ENCODE measurements at places on chromosomes 7 and 10.

DNA sequence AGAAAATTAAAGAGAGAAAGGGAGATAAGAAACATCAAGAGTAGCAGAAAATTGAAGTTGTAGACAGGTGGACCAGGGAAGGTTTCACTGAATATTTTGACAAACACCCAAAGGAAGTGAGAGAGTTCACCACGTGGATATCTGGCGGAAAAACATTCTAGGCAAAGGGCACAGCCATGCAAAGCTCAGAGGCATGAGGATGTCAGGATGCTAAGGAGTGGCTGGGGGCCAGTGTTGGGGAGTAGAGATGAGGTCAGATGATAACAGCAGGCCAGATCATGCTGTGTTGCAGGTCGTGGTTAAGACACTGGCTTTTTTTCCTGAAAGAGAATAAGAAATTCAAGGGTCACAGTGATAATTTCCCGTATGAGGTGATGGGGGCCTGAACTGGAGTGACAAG is 181.9 kb downstream of the DGKI start:
- DNase-seq = no peak

DNA sequence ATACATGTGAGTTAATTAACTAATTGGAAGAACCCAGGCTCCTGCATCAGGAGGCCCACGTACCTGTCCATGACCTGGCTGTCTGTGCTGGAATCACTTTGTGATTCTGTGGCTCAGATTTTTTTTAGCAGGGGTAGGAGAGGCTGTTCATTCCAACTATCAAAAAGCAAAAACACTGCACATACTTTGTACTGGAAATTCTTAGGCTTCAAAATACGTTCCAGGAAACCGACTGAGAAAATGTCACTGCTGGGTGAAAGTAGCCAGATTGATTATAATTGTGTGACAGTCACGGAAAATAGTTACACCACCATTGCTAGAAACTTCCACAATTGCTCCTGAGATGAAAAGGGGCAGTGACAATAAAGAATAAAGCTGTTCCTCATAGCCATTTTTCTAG is 91.0 kb downstream of the SLC16A9 start:
- no peak for DNase-seq

GRCh38 chr10:3897156-3897555 is 112.1 kb upstream of the KLF6 start:
- no peak for DNase-seq

GRCh38 chr7:100604028-100604975 is 2.1 kb downstream of the PCOLCE start:
- peak; percentile 94 for DNase-seq

DNA sequence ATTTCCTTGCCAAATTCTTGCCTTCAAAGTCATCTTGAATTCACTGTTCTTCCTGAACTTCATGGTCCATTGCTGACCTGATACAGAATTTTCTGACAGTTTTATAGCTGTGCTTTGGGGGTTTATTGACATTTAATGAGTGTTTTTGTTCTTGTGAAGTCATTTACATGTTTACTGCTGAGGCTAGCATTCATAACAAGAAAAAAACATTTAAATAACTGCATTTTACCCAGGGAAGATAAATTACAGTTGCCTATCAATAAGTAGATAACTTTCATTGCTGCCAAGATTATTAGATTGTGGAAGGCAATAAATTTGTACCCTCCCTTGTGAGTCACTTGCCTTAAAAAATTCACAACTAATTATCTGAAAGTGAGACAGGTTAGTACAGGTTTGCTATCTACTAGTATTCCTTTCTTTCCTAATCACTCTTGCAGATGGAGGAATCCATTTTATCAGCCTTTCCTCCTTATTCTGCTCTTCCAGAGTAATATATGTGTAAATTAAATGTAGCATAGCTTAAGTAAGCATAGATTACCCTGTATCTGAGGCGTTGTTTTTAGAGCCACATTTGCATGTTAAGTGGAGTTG is 178.4 kb downstream of the EXOC4 start:
- DNase-seq = no peak

DNA sequence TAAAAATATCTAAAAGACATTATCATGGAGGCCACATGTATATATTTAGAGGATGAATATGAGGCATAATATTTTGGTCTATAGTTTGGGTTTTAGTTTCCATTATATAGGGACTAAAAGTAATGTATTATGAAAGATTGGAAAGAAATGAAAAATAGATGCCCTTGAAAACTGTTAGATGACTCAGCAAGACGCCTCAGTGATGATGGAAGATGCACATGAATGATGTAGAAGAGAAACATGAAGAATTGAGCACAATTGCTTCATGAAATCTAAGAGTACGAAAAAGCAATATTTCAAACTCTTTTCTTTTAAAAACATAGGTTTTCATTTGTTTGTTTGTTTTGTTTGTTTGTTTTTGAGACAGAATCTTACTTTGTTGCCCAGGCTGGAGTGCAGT is 89.8 kb downstream of the ARL4A start:
- no peak for DNase-seq

- no peak for DNase-seq
Observed at GRCh38 chr10:78284381-78284780, 250.7 kb downstream of the RPS24 start.

DNA sequence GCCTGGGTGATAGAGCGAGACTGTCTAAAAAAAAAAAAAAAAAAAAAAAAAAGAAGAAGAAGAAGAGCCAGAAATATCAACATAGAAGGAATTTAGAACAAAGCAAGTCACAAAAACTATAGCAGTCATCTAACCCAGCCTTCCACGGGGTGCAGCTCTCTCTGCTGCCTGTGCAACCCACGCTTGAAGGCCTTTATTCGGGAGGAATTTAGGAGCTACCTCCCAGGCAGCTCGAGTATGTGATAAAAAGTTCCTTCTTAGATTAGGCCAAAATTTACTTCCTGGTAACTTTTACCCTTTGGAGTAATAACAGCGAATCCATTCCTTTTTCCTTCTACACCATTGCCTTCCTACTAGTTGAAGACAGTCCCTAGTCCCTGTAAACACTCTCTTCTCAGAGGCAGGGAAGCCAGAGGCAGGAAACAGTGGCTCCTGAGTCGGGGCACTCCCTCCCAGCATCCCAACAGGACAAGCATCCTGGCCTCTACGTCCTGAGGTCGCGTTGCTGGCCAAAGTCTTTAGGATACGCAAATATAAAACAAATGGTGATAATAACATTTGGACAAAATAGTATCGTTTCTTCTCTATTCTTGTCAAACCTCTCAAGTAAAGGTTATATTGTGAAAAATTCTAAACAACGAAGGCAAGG is 109.3 kb upstream of the KMT2C start:
- no peak for DNase-seq

- no peak for DNase-seq
Observed at GRCh38 chr10:71752391-71753090, 20.8 kb downstream of the VSIR start.

- DNase-seq = peak; percentile 73
Observed at GRCh38 chr10:80599424-80599847, 61.7 kb downstream of the SH2D4B start.

- DNase-seq = peak; percentile 68
Observed at GRCh38 chr10:11448545-11449244, 162.8 kb downstream of the USP6NL start.

DNA sequence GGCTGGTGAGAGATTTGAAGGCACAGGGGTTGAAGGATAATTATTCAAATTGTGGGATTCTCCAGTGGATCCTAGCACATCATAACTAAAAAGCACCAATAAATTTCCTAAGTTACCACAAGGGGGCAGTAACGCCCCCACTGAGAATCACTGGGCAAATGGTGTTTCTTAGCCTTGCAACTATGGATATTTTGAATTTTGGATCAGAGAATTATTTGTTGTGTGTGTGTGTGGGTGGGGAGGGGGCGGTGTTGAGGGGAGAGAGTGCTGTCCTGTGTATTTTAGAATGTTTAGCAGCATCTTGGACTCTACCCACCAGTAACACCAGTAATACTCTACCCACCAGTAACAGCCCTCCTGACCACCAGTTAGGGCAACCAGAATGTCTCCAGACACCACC is 63.3 kb upstream of the PRKG1 start:
- peak; percentile 31 for DNase-seq

- no peak for DNase-seq
Observed at GRCh38 chr10:113329121-113329596, 223.7 kb upstream of the HABP2 start.

DNA sequence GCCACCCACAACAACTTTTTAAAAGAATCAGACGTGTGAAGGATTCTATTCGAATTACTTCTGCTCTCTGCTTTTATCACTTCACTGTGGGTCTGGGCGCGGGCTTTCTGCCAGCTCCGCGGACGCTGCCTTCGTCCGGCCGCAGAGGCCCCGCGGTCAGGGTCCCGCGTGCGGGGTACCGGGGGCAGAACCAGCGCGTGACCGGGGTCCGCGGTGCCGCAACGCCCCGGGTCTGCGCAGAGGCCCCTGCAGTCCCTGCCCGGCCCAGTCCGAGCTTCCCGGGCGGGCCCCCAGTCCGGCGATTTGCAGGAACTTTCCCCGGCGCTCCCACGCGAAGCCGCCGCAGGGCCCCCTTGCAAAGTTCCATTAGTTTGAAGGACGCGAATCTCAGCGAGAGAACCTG is 461 bp upstream of the HTRA1 start:
- DNase-seq = no peak

GRCh38 chr10:129755621-129756020 is 208.5 kb downstream of the EBF3 start:
- DNase-seq = no peak

DNA sequence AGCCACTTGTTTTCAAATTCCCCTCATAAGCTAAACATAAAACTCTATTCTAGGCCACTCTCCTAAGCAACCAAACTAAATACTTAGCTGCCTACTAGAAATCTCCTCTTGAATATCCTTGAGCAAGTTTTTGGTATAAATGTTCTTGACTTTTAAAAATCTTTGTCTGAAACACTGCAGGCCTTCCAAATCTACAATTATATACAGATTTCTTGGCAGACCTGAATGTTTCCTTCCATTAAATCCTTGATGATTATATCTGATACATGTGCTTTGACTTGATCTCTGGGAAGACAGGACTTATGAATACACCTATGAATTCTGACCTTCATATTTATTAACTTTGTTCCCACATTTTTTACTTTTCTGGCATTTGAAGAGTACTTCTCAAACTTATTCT is 314.5 kb downstream of the CACNA2D1 start:
- no peak for DNase-seq

- peak; percentile 26 for DNase-seq
Observed at GRCh38 chr7:120988591-120989256, at the start of gene CPED1. Gene CPED1 (plus strand): TSS chr7:120988711. CDS start chr7:120989622, 911 bp downstream.

- no peak for DNase-seq
Observed at GRCh38 chr7:443279-443833, 76.3 kb downstream of the PDGFA start.

DNA sequence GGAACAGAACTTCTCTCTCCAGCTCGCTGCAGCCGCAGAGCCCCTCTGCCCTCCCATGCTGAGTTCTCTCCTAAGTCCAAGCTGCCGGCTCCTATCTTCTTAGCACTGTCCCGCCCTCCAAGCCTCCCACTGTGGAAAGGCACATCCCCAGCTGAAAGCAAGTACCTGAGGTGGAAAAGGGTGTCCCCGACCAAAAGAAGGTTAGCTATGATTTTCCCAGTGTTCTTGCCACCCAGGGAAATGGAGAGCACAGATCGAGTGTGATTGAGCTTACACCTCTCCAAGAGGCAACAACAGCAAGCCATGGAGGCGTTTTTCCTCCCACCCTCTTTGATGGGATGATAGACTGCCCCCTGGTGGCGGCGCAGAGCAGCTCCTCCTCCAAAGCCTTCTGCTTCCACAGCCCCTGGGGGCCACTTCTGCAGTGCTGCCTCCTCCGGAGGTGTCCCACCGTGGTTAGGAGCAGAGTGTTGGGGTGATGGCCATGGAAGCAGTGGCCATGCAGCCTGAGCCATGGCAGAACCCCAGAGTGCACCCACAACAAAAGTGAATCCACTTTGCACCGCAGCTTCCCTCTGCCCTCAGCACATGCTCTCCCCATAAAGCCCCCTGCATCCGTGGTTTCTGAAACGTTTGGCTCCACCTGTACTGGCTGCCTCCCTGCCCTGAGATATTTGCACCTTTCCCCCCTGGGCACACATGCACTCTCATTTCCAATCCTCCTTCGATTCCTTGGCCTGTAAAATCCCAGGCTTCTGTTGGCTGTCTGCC is 143.1 kb upstream of the STK17A start:
- peak; percentile 86 for DNase-seq

DNA sequence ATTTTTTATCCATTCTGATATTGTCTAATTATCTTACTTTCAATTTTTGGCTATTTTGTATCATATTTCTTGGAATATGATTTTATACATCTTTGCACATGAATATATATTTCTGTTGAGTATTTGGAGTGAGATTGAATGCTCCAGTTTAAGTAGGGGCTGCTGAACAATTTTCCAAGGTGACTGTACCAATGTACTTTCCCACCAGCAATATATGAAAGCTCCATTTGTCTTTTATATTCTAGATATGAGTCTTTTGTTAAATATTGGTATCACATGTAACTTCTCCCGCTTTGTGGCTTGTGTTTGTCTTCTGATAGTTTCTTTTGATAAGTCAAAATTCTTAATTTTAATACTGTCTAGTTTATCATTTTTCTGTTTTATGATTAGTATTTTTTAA is 144.6 kb upstream of the MDFIC start:
- no peak for DNase-seq

GRCh38 chr7:75866114-75866488 is 12.7 kb upstream of the RHBDD2 start:
- no peak for DNase-seq

DNA sequence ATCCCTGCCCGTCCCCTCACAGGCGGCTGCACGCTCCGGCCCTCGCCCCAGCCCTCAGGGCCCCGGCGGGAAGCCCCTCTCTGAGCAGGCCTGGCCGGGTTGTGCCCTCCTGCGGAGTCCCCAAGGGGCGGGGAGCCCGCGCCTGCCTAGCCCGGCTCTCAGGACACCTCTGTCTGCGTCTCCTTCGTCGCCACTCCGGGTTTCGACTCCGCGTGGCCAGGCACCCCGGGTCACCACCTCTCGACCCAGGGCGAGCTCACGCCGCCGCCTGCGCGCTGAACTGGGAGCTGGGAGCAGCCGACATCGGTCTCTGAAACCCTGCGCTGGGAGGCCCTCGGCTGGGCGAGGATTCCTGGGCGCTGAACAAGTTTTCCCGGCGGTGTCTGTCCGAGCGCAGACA is 6.2 kb upstream of the OGDHL start:
- no peak for DNase-seq

- no peak for DNase-seq
Observed at GRCh38 chr7:130021105-130021834, 29.9 kb downstream of the ZC3HC1 start.

GRCh38 chr10:48605786-48606529 is 1.1 kb upstream of the ARHGAP22 start:
- no peak for DNase-seq

All from GM13977 (cell line).